Adipocyte (in vitro differentiated cells): ENCODE measurements at places on chromosomes 7 and 10.

GRCh38 chr7:80736371-80737125, 98.1 kb downstream of the CD36 start:
- no peak for DNase-seq

GRCh38 chr10:82409671-82410070, 534.7 kb downstream of the NRG3 start:
- no peak for DNase-seq

DNA sequence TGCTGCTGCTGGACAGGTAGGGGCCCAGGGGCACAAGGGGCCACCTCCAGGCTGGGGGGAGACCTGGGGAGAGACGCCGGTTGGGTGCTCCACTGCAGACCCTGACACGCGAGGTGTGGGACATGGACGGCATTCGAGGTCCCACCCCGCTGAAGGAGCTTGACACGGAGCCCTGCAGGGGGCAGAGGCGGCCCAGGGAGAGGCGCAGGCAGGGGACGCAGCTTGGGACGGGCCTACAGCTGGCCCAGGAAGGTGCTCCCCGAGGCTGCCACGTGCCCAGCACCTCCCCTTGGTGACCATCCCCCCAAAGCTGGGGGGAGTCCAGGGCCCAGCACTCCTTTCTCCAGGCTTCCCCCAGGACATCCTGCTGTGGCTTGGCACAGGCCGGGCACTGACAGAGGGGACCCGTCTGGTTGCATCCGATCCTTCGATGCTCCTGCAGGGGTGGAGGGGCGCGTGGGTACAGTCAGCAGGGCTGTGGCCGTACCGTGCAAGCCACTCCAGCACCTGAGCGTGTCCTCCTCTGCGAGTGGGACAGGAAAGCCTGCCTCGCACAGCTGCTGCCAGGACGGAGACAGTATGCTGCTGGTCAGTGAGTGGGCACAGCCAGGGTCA, 174.4 kb downstream of the ELFN1 start:
- no peak for DNase-seq

- no peak for DNase-seq
Observed at GRCh38 chr7:112226701-112227276, 20.3 kb downstream of the ZNF277 start.

DNA sequence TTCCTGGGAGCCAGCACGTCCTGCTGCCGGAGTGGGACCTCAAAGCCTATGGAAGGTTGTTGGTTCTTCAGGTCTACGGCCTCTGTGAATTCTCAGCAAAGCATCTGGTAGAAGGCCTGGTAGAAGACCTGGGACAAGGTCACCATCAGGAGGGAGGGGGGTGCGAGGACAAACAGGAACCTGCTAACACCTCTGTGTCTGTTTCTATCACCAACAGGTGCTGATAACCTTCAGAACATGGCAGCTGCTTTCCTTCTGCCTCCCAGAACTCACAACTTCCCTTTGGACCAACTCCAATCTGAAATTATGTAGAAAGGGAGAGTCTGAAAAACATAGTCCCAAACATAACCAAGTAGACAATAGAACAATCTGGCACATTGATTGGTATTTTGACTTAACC, 8.3 kb upstream of the MET start:
- no peak for DNase-seq

- no peak for DNase-seq
Observed at GRCh38 chr10:49173853-49174252, 14.3 kb downstream of the TMEM273 start.

DNA sequence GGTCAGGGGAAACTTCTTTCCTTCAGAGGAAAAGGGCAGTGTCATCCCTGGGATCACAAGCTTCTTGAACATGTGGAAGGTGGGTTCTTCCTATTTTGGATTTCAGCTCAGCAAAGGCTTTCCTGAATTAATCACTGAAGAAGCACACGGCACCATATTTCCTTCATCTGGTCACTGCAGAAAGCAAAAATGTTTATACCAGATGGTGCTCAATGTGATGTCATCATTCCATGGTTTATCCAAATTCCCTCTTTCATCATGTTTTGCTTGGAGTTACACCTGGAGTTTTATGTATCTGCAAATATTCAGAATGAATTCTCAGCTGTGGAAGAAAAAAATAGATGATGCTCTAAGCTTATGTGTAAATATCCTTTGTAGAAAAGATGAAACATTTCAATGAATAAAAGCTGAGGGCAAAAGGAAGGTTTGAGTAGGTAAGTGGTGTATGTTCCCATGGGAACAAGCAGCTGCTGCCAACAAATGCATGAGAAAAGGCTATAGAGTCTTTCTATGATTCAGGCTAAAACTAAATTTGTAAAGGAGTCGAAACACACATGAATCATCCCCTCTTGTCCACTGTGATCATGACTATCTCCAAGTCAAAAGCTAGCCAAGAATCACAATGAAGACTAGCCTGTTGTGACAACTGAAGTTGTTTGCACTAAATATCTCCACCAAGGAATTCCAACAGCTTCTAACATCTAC, 26.9 kb upstream of the BPGM start:
- DNase-seq: peak; percentile 74

GRCh38 chr7:6256677-6257535, 15.5 kb downstream of the CYTH3 start:
- DNase-seq: peak; percentile 78

DNA sequence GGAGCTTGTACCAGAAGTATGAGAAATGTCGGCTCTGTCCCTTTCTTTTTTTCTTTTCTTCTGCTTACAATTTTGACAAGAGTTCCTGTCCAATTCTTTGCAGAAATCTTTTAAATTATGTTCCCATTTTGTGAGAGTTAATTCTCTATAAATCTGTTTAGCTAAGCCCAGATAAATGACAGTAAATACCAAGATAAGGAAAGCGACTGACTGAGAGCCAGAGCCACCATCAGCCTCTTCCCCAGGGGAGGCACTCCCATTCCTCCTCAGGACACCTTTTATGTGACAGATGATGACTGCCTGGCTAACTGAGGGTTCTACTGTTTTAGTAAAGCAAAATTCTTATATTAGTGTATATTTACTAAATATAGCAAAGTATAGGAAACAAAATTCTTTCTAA, 6.9 kb upstream of the GGCT start:
- no peak for DNase-seq

DNA sequence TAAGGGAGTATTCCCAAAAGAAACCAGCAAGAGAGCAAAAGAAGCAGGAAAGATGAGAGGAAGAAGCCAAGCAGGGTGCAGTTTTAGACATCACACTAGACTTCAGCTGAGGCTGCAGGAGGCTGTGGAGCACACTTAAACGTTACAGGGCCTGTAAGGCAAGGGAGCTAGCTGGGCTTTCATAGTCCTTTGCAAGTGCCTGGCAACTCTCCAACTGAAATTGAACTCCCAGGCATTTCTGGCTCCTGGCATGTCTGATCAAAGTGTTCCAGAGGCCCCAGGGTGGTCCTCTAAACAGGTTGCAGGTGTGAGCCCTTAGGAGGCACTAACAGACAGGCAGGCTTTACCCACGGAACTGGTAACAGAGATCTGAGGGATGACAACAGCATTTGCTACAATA, 750.2 kb downstream of the XPNPEP1 start:
- DNase-seq: no peak

- no peak for DNase-seq
Observed at GRCh38 chr7:100166317-100166940, 2.0 kb downstream of the GAL3ST4 start.

DNA sequence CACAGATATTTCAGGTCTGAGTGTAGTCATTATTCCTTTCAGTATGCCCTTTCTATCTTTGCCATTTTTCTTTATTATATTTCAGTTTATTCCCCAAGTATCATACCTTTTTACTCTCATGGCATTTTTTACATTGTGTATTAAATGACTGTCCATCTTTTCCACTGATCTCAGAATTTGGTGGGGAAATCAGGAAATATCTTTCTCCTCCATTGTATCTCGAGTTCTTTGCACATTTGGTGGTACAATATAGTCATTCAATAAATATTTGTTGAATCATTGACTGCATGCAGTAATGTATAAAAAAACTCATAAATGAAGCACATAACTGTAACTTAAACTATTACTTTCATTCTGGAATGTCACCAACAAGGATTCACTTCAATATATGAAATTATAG, 354.7 kb downstream of the HGF start:
- DNase-seq: no peak

GRCh38 chr10:30977385-30977784, 54.3 kb downstream of the ZNF438 start:
- DNase-seq: no peak

DNA sequence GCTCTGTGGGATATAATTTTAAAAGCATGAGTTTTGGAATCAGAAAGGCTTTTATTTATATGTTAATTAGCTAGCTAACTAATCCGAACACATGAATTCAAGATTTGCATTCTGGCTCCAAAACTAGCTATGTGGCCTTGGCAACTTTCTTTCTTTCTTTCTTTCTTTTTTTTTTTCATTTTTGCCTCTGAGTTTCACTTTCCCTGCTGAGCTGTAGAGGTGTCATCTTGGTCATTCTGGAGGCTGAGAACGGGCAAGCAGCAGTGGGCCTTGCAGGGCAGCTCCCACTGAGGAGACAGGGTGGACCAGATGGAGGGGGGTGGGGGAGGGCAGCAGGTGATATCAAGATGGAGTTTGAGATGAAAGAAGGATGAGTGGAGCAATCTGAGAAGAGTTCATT, 24.8 kb upstream of the SFMBT2 start:
- no peak for DNase-seq

DNA sequence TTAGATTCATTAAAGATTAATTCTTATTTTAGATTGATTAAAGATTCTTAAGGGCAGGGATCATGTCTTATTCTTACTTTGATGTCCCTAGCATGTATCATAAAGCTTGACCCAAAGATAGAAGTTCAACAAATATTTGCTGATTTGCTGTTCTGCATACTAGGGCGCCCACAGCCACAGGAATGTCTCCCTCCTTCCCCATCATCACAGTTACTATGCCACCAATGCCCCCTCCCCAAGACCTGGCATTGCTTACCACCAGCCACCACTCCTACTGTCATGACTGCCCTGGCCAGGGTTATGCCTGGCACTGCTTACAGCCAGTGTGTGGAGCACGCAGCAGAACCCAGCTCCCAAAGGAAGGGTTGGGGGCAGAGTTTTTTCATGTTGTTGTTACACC, 86.7 kb upstream of the AGK start:
- no peak for DNase-seq

DNA sequence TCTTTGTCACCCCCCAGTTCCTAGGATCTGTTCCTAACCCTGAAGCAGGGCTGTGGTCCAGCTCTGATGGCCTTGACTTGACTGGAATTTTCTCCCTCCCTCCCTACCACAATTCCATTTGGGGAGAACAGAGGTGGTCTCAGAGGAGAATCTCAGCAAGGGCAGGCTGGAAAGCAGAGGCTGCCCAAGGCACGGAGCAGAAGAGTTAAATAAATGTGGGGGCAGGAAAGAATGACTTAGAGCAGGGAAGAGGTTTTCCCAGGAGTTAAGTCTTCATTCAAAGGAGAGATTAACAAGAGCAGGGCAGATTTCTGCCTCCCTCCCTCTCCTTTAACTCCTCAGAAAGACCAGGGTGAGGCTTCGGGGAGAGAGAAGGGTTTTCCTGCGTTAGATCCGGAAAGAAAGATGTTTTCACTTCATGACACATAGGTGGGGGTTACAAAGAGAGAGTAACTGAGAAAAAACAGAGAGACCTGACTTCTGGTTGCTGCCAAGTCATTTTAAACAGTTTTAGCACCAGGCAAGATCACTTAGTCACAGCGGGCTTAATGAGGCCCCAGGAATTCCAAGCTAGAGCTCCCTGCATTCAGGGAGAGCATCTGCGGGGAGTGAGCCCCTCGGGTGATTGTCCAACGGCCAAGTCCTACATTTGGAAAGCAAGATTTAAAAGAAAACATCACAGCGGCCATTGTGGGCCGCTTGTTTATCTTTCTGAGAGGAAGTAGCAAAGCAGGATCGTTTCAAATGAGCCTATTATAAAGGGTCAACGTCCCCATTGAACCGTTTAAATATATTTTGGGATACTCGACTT, 78.7 kb downstream of the ARHGAP22 start:
- peak; percentile 72 for DNase-seq

- no peak for DNase-seq
Observed at GRCh38 chr7:98212532-98213041, 1.3 kb downstream of the BHLHA15 start.

DNA sequence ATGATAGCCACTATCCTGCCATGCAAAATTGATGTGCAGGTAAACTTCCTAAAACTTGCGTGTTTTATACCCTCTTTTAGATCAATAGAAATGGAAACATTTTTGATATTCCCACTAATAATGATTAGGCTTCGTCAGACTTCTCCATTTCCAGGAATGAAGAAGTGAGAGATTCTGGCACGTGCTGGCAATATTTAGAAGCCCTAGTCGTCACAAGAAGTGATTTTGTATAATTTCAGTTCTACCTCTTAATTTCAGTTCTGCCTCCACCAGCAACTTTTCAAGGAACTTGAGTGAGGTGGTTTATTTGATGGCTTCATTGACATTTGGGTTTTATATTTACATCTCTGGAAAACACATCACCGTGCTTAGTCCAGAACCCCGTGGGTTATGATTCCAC, 61.9 kb downstream of the MRC1 start:
- DNase-seq: no peak

- DNase-seq: no peak
Observed at GRCh38 chr7:144762853-144763252, 73.0 kb downstream of the TPK1 start.

DNA sequence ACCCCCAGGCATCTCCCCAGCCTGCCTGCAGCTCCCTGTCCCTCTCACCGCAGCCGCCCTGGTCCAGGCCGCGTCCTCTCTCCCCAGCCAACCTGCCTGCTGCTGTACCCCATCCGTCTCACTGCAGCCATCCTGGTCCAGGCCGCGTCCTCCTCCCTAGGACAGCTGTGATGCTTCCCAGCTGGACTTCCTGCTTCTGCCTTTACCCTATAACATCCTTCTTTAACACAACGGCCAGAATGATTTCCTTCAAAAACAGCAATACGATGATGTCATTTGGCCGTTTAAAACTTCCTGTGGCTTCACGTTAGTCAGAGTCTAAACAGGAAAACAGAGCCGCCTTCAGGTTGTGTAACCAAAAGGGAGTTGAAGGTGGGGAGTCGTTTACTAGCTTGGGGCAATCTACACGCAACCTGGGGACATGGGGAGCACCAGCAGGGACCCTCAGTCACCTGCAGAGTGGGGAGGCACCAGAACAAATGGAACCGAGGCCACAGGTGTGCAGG, 32.2 kb upstream of the ZFAND2A start:
- peak; percentile 19 for DNase-seq

GRCh38 chr7:20735346-20736065, 51.2 kb downstream of the SP8 start:
- no peak for DNase-seq

GRCh38 chr7:116083796-116084195, 53.2 kb upstream of the TFEC start:
- no peak for DNase-seq

DNA sequence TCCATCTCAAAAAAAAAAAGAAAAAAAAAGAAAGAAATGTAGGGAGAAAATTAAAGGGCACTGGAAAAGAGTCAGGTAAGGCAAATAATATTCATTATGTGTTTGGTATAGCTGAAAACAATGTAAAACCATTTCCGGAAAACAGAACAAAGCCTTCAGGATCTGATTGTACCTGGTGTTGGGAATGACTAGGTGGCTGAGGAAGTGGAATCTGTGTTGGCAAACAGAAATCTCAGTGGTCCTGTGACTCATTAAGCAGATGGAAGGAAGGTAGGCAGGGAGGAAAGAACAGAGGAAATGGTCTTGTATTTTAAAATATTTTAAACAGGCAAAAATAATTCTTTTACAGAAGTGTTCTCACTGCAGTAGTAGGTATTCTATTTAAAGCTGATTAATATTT, 55.7 kb upstream of the GATA3 start:
- no peak for DNase-seq

- DNase-seq: no peak
Observed at GRCh38 chr7:109322833-109323232, 753.2 kb downstream of the DNAJB9 start.
